ENCODE measurements at places on chromosomes 5 and 9.

GRCh38 chr5:174717826-174718455, 6.4 kb upstream of the MSX2 start:
- no peak for DNase-seq

- no peak for DNase-seq
Observed at GRCh38 chr5:157130925-157131324, 11.7 kb downstream of the MED7 start.

DNA sequence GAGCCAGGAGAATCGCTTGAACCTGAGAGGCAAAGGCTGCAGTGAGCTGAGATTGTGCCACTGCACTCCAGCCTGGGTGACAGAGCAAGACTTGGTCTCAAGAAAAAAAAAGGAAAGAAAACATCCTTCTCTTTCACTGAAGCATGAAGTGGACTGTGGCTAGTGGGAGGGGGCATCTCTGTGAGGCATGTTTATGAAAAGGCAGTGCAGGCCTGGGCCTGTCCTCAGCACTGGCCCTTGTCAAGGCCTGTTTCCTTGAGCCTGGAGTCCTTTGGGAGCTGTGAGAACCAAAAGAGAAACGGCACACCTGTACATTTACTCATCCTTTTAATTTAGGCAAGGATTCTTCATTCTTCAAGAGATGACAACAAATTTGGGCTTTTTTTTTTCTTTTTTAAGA, 18.3 kb upstream of the FUBP3 start:
- DNase-seq = no peak

GRCh38 chr9:137679249-137679648, 60.4 kb downstream of the EHMT1 start:
- no peak for DNase-seq

DNA sequence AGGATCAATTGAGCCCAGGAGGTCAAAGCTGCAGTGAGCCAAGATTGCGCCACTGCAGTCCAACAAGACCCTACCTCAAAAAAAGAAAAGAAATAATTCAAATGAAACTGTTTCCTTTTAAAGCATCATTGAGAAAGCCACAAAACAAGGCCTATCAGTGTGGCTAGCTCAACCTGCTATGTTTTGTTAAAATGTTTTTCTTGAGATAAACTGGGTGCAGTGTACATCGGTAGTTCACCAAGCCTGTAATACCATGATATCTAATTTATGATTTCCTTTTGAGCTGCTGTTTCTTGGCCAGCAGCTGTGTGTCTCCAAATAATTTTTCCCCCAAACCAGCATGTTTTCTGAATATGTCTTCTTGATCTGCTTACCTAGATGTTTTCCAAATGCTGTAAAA, 97.3 kb upstream of the GOLGA1 start:
- no peak for DNase-seq

DNA sequence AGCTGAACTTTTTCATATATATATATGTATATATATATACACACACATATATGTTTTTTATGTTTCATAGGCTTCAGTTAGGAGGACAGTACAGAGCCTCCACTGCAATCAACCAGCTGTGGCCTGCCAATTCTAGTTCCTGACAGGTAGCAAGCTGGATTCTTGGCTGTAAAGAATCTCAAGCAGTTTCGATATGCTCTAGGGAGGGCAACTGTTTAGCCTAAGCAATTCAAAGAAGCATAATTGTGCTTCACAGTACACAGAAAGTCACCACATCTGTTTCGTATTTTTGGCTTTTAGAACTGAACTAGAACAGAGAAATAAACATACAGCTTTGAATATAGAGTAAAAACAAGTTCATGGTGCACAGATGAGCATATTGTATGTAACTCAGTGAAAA, 152.4 kb upstream of the ARRDC3 start:
- no peak for DNase-seq

DNA sequence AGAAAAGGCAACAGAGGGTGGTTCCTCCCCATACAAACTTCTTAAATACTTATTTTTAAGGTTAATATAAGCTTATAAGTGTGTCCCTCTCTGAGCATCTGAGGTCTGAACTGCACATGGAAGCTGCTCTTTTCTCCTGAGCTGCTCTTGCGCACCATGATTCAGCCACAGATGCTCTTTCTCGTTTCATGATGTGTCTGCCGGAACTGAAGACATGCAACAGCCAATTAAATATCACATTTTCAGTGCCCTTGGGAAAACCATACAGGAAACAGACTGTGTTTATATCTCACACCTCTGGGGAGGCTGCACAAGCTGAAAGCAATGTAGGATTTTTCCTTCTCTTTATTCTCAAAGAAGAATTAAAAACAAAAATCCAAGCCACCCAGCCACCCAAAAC, 96.8 kb upstream of the NREP start:
- DNase-seq = no peak

- no peak for DNase-seq
Observed at GRCh38 chr9:68933434-68934328, 80.2 kb downstream of the PRKACG start.

DNA sequence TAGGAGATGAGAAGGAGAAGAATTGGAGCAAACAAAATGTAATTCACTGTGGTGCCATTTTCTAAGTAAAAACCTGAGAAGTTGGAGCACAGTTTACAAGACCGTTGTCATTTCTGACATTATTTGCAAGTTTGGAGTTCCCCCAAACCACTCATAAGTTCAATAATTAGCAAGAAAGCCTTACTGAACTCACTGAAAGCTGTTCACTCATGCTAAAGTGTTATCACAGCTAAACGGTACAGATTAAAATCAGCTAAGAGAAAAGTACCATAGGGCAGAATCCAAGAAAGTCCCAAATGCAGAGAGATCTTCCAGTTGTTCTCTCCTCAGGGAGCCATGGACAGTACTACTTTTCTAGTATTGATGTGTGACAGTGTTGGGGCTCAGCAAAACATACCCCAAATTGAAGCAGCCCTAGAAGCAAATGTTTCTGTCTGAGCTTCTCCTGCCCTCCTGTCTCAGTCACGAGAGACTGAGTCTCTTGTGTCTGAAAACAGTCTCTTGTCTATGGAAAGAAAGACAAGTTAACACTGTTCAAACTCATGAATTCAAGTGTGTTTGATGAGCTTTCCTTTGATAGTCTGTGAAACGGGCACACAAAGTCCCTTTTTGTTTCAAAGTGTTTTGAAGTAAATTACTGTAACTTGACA, 221.2 kb downstream of the GABRG2 start:
- no peak for DNase-seq

DNA sequence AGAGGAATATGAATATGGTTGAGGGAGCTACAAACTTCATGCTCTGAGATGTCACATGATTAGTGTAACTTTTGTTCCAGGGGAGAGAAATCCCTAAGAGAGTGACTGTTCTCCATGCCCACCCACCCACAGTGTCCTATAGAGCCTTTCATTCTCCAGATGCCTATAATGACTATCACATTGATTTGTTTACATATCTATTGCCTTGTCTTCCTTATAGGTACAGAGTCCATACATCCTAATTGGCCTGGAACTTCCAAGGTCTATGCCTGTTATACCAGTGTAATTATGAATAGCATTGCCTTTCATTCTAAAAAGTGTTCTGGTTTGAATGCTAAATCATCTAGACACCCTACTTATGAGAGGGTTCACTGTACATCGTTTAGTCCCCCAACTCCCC, 475.4 kb downstream of the RAB3C start:
- no peak for DNase-seq

DNA sequence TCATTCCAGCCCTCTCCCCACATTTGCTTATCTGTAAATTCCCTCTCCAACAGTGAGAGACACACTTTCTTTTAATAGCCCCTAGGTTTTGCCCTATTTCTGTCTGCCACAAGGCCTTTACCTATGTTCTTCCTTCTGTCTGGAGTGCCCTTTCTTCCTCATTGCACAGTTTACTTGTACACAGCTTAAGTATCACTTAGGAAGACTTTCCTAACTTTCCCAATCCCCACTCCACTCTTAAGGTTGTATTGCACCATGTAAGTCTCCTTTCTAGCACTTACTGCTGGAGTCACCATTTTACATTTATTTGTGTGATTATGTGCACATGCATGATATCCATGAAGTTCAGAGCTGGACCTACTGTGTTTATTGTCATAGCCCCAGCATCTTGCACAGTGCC, 10.8 kb upstream of the CKMT2 start:
- DNase-seq = no peak

GRCh38 chr5:124952079-124952478, 205.6 kb upstream of the ZNF608 start:
- DNase-seq = no peak

DNA sequence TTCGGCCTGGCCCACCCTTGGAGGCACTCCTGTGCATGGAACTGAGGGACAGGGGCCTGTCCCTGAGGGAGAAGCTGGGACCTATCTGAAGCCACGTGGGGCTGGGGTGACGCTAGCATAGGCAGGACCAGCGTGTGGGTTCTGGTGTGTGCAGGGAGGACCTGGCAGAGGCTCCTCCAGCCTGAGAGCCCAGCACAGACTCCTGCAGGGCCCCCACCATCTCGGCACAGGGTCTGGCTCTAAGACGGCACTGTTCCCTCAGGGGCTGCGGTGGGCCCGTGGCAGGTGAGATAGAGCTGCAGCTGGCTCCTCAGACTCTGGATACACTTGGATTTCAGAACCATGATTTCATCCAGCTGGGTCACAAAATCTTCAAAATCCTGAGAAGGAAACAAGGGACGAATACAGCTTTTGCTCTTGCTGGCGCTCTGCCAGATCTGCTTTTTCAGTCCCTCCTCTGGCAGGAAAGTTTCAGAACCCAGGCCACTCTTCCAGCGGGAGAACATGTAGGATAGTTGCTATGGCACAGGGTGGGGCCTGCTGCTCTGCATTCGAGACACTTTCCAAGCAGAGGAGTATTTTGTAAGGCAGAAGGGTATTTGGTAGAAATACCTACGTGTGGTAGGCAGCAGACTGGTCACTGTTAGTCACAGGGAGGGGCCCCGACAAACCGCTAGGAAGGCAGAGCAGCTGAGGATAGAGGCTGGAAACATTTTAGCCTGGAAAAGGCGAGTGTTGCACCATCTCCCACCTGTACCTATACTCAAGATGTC, 74.7 kb downstream of the KIF24 start:
- DNase-seq = peak; percentile 64

GRCh38 chr9:94289691-94290090, 30.6 kb downstream of the ZNF169 start:
- DNase-seq = no peak

DNA sequence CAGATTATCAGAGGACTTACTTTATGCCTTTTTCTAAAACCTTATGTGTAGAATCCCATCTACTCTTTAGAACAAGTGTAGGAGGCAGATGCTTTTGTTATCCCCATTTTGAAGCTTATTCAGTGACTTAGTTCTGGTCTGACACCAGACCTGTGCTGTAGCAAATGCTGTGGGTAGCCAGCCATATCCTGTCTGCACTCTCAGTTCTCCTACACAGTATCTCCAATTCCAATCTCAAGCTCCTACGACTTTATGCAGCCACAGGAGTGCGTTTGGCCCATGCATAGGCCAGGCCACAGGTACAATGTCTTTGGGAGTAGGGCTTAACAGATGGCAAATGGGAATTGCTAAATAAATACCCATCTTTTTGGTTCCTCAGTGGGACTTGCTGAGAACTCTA, 292.6 kb downstream of the MCTP1 start:
- no peak for DNase-seq
